ENCODE measurements at places on chromosomes 7 and 10.

GRCh38 chr10:7410862-7411670 is at the start of gene SFMBT2:
SFMBT2 (minus strand) TSS chr10:7411034; CDS start chr10:7381898, 29,136 bp downstream.
- peak; percentile 73 for DNase-seq

- no peak for DNase-seq
Observed at GRCh38 chr10:23694921-23695824, 256.3 kb downstream of the OTUD1 start.

GRCh38 chr10:33178026-33178755 is 156.3 kb downstream of the NRP1 start:
- DNase-seq, result no peak

GRCh38 chr7:289209-289755 is 688 bp upstream of the FOXL3 start:
- no peak for DNase-seq

DNA sequence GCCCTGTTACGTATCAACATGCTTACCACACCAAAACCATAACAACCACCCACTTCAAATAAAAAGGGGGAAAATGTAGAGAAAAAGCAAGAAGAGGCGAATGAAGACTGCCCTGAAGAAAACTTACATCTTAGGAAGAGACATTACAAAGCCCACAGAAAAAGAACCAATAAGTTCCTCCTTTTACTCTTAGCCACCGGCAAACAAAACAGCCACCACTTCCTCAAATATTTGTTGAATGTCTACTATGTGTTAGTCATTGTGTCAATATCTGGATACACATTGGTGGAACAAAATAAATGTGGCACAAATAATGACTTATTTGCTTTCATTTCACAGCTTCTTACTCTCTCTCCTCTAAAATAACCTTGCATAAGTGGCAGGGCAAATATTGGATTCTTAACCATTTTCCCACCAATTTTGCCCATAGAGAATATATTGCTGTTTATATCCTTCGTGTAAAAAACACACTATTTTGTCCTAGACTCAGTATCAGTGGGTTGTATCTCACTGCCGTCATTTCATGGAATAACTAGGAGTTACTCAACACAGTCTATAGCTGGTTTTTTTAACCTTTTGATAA is 106.8 kb downstream of the ANK3 start:
- peak; percentile 39 for DNase-seq

- no peak for DNase-seq
Observed at GRCh38 chr10:15518250-15518649, 147.2 kb upstream of the FAM171A1 start.

DNA sequence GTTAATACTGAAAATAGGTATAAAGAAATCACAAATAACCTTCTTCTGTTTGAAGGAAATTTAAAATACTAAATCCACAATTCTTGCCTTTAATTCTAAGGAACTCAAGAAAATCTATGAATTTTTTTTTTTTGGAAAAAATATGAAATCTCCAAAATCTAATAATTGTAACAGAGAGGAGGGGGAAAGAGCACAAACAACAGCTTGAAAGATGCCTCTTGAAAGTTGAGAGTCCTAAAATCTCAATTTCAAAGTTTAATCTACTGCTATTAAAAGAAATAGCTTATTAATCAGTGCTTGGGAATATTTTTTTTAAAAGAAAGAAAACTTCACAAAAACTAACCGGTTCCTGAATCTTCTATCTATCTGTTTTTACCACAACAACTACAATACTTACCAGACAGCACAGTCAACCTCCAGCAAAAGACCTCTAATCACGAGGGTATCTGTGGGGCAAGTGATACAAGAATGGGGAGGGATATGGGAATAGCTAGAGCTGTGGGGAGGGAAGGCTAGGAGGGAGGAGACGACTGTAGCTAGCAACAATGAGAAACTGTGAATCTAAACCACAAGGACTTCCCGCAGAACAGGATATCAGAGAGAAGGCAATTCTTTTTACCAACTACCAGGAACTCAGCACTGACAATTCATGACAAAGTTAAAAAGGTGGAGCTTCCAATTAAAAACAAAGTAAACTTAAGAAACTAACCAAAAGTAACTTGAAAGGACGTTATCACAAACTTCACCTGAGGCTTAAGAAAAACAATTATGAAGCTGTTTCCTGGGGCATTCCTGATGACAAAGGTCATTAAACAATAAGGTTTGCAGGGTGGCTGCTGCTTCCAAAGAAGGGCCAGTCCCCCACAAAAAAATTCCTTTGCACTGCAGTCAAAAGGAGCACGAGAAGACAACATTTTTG is at the start of gene USP54:
USP54 (minus strand) TSS at position 462 of the 919 bp plus-strand sequence. CDS start 15,684 bp downstream, outside the sequence.
- DNase-seq, result peak; percentile 88

DNA sequence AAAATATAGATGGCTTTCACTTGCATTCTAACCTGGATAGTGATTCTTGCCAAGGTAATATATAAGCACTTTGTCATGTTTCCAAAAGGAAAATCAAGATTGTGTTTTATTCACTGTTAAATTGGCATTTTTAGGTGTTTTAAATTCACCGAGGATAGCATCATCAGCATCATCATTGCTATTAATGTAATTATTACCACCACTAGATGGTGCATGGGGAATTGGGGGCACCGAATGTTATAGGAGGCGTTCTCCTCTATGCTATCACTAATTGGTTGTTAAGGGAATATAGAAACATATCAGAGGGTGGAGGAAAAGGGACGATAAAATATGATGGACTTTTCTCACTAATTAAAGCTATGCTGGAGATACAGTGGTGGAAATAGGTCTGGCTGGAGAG is 95.5 kb downstream of the CELF2 start:
- no peak for DNase-seq

DNA sequence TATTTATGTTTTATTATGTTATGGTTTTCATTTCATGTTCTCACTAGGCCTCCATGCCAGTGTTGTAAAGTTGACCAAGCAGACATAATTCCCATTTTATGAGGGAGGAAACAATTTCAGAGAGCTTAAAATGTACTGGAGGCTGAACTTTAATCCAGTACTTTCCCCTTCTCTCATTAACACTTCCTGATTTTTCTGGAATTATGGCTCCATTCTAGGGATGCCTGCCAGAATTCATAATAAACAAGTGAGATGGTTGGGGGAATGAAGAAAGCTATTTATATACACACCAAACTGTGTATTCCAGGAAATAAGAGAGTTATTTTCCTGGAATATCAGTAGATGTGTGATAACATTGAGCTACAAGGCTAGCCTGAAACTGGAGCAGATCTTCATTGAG is 6.9 kb downstream of the TMEM236 start:
- DNase-seq, result no peak

GRCh38 chr10:123083811-123084210 is 52.0 kb upstream of the HMX3 start:
- no peak for DNase-seq

- no peak for DNase-seq
Observed at GRCh38 chr7:118110178-118110925, 73.6 kb upstream of the LSM8 start.

- DNase-seq, result no peak
Observed at GRCh38 chr7:134888141-134888740, 98.1 kb upstream of the AGBL3 start.

- DNase-seq, result no peak
Observed at GRCh38 chr7:18064242-18064838, 36.7 kb upstream of the PRPS1L1 start.

GRCh38 chr10:78066728-78067430 is 33.2 kb downstream of the RPS24 start:
- no peak for DNase-seq

DNA sequence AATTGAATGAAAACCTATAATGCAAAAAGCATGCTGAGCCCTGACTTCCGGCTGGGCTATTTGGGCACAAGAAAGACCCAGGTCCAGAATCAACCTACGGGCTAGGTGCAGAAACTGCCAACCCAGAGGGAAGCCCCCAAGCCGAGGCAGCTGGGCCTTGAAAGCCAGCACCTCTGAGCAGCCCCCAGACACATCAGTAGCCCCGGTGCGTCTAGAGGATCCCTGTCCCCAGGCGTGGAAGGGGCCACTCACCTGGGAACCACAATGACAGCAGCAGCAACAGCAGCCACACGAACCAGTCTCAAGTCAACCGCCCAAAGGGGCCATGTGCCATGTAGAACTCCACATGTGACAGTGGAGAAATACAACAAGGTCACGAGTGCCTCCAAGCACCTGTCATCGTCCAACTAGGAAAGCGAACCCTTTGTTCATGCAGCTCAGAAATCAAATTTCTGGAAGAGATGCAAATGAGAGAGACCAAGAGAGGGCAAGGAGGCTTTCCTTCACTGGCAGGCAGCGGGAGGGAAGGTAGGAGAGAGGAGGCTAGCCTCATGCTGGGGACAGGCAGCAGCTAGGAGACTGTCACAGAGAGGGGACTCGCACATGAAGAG is 57.5 kb upstream of the CHST15 start:
- DNase-seq, result no peak

DNA sequence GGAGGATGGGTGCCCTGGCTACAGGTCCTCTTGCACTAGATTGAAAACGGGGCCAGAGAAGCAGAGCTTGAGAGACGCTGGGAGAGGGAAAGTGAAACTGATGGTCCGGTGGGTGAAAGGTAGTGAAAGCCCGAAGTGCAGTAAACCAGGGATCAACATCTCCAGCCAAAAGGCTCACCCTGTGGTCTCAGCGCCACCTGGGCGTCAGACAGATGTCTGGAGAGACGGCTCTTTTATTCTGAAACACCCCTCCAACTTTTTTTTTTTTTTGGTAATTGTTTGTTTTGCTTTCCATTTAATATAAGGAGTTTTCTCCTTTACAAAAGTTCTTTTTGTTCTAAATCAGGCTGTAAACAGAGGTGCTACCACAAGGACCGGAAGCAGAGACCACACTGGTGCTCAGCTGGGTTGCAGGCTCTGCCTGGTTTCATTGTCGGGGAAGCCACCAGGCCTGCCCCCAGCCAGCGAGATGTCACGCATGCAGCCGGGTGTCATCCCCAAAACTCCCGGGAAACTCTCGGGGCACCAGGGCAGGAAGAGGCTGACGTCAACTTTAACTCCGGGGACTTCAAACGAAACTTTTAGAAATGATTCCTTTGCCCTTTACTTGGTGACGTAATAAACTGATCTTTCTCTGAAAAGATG is 11.2 kb downstream of the IL2RA start:
- peak; percentile 38 for DNase-seq

- no peak for DNase-seq
Observed at GRCh38 chr7:110568388-110568787, 522.5 kb upstream of the LRRN3 start.

DNA sequence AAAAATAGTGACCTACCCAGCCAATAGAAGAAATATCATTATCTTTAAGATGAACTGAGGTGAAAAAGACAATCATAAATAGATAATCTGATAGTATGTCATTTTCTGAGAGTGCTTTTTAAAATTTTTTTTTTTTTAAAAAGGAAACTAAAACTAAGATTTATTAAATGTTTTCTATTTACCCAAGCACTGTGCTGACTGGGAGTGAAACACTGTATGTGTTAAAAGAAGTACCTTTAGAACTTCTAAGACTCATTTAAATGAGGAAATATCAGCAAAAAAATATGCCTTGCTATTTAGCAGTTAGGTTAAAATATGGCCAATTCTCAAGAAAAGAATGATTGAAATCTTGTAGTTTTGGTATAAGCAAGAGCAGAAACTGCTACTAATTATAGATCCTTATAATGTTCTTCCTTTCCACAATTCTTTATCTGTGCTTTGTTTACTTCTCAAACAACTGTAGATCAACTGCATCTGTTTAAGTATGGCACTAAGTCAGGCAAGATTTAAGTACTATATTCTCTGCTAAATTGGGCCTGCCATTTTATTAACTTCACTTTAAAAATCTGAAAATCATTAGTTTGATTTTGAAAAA is 39.5 kb upstream of the WNT2 start:
- DNase-seq, result no peak

- no peak for DNase-seq
Observed at GRCh38 chr7:150507947-150508602, 6.6 kb upstream of the GIMAP7 start.

All from Ammon's horn (tissue), 1 donor.